ENCODE measurements at places on chromosomes 3 and 15.

- no peak for DNase-seq
Measured at GRCh38 chr15:45495588-45495987, 27.0 kb downstream of the SLC30A4 start.

GRCh38 chr15:47756872-47757271 is 39.6 kb downstream of the SEMA6D start:
- DNase-seq = no peak

DNA sequence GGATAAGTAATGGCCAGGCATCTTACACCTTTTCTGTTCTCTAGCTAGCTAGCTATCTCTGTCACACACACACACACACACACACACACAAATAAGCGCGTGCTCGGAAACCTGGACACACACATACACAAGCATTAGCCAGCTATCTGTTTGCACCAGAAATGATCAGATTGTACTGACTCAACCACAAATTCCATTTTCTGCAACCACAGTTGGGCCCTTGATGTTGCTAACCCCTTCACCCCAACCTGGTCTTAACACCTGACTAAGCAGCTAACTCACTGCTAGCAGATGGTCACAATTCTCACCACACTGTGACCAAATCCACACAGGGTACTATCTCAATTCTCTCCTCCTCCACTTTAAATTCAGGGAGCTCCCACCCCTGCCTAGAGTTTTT is 183.0 kb upstream of the THBS1 start:
- DNase-seq = no peak

- no peak for DNase-seq
Measured at GRCh38 chr3:85007195-85008094, 48.7 kb downstream of the CADM2 start.

GRCh38 chr15:90762109-90762508 is 45.0 kb downstream of the BLM start:
- no peak for DNase-seq

DNA sequence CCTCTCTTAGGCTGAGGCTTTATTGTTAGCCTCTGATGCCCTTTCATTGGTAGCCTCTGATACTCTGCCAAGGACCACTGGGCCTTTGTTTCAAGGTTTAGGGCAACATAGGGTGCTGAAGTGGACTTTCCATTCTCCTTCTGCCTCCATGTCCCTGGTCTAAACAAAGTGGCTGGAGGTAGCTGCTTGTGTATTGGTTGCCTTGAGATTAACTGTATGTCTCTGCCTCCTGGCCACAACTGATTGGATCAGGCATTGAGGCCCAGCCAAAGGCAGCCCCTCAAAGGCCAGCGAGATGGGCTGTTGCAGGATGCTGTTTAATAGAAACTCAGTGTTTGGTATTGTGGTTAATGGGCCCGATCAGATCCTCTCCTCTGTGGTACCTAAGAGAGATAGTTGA is 77.9 kb upstream of the PRR23C start:
- no peak for DNase-seq

- no peak for DNase-seq
Measured at GRCh38 chr3:34066328-34066727, 267.9 kb downstream of the PDCD6IP start.

DNA sequence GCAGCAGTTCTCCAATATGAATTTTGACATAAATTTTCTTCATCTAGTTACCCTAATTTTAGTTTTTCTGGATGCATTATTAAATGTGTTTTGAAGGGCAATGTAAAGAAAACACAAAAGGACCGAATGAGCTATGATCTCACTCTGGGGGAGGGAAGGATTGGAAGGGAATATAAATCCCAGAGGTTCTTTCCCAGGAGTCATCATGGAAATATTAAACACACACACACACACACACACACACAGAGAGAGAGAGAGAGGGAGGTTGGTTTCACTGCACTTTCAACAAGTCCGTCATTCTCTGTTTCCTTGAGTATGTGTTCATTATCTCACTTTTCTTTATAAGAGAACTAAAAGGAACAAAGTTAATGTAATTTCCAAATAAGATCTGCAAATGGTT is 70.7 kb upstream of the DCBLD2 start:
- DNase-seq = no peak

- DNase-seq = no peak
Measured at GRCh38 chr3:63661242-63661641, 8.8 kb downstream of the SNTN start.

GRCh38 chr3:19559724-19560442 is 374.1 kb downstream of the EFHB start:
- no peak for DNase-seq

- no peak for DNase-seq
Measured at GRCh38 chr15:61794881-61795280, 265.4 kb downstream of the VPS13C start.

DNA sequence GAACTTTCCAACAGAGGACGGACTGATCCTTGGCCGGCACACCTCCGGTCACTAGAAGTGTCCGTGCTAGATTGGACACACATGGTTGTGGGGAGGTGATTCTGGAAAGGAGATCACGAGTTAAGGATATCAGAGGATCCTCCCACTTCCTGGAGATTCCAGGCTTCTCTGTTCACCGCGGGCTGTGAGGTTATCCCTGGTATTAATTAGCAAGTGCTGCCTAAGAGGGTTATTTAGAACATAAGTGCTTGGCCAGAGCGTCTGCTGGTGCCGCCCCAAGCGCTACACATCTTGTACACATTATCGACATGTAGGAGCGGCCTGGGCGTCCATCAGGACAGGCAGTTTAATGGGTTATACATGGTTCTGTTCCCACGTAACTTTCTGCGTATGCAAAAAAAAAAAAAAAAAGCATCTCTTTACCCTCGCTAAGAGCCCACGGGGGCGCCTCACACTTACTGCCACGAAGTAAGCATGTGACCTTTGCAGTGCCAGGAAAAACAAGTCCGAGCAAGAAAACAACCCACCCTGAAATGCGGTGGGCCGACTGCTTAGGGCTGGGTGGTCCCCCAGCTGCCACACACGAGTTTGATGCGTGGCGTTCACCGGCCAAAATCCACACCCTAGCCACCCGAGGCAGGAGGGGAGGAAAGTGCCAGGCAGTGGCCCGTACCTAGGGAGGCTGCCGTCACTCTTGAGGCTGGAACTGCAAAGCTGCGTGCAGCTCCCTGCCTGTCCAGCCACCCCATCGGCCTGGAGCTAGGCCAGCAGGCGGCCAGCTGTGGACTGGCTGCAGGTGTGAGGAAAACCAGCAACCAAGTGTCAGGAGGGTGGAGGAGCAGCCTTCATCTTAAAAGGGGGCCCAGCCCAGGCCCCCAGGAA is 78.0 kb downstream of the CPN2 start:
- DNase-seq = no peak

DNA sequence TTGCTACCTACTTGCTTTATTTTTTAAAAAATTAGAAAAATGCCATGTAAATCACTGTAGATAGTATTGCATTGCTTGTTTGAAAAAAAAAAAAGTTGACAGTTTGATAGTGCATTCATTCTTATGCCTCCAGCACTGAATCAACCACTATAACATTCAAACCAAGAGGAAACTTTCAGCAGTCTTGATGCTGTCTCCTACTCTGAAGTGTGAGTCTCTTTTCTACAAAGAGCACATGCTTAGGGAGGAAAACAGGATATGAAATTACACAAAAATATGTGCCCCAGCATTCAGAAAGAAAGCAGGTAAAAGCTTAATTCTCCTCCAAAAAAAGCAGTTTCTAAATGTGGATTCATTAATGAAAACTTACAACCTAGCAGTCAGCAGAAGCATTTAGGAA is 78.3 kb downstream of the ZBTB20 start:
- DNase-seq = no peak

GRCh38 chr15:63052961-63053698 is 10.6 kb downstream of the TPM1 start:
- no peak for DNase-seq

DNA sequence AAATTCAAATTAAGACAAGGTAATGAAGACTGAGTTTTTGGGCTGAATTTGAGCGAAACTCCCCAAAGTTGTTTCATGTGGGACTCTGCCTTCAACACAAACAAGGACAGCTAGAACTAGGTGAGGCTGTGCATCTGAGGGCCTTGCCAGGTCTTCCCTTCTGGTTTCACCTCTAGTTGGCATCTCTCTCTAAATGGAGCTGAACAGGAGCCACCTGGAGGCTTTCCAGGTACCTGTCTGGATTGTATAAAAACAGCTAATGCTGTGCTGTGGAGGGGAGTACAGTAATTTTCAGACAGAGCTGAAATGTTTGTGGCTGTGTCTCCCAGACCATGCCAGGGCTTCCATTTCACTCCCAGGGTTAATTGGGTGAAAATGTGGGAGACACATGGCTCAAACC is 27.1 kb downstream of the TRIM71 start:
- DNase-seq = no peak

GRCh38 chr3:176321099-176321498 is 876.2 kb downstream of the TBL1XR1 start:
- no peak for DNase-seq

DNA sequence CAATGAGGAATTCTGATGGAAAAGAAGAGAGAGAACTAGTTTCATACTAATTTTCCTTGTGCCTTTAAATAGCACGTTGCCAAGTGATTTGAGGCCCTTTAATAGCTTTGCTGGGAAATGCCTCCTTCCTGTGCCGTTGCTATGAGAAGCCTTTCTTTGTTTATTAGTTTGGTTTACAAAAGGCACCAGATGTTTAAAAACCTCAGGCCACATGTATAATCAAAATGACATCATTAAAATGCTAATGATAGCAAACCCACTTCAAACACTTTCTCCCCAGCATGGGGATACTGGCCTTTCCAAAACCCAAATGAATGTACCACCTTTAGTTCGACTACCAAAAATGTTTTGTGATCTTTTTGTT is 50.0 kb upstream of the TBC1D23 start:
- DNase-seq = no peak

DNA sequence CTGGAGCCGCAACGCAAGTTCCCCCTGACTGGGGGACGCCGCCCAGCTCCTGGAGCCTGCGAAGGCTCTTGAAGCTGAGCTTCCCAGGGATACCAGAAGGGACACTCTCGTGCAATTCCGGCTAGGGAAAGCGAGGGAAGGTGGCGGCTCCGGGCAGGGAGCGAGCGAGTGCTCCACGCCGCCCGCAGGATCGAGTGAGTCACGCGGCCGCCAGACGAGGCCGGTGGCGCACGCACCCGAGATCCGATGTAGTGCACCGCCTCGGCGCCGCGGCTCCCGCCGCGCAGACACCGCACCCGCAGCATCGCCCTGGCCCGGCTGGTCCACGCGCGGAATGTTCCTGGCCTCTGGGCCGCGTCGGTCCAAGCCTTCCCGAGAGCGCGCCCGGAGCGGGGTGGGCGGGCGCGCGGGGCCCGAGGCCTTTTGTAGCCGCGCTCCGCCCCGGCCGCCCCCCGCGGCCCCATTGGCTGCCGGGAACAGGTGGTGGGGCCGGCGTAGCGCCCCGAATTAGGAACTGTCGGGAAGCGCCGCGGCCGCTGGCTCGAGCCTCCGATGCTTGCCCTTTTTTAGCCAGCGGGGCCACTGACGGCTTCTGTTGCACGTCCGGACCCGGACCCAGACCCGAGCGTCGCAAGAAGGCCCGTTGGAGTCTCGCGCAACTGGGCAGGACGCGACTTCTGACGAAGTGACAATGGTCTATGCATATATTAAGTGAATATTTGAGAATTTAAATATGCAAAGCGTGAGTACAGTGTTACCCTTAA is at the start of gene GATM:
TSS of gene GATM (minus strand) at position 396 of the 764 bp plus-strand sequence. CDS start at position 305, 91 bp downstream.
- DNase-seq = peak; percentile 51

DNA sequence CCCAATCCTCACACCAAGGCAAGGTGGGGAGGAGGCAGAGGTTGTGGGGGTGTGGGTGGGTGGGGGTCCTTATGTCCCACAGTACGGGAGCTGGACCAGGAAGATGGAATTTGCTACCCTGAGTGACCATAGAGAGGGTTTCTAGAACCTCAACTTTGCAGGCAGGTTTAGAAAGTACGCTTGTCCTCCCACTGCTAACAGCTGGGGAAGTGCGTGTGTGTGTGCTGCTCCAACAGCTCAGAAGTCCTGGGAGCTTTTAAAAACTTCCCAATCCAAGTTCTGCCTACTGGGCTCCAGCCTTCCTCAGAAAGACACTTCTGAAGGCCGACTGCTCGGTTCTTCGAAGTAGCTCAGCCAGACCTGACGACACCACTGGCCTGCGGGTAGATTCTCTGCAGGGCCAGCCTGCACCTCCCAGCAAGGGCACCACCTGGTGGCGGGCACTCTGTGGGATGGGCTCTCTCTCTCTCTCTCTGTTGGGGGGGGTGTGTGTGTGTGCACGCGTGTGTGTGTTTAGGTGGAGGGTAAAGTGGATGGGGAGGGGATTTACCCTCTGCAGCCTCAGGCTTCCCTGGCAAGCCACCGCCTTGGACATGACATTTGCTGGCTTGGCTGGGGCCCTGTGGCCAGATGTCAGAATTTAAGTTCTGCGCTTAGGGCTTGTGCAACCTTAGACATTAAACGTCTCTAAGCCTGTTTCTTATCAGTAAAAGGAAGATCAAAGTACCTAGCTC is 15.6 kb downstream of the TMEM158 start:
- peak; percentile 19 for DNase-seq

DNA sequence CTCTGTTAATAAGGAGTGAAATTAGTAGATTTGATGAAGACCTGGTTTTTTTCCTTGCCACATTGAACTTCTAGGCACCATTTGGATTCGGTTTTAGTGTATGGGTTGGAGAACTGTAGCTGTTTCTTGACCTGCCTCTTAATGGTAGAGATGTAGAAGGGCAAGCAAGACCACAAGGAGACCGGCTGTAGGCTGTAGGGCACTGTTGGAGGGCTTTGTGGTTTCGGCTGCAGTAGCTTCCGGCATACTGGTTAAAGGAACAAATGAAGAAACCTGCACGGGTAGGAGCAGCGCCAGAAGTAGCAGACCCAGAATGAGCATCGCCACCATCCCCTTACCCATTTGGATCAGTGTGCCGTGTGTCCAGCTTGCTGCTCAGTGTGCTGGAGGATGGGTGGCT is 7.9 kb downstream of the PCLAF start:
- DNase-seq = no peak

DNA sequence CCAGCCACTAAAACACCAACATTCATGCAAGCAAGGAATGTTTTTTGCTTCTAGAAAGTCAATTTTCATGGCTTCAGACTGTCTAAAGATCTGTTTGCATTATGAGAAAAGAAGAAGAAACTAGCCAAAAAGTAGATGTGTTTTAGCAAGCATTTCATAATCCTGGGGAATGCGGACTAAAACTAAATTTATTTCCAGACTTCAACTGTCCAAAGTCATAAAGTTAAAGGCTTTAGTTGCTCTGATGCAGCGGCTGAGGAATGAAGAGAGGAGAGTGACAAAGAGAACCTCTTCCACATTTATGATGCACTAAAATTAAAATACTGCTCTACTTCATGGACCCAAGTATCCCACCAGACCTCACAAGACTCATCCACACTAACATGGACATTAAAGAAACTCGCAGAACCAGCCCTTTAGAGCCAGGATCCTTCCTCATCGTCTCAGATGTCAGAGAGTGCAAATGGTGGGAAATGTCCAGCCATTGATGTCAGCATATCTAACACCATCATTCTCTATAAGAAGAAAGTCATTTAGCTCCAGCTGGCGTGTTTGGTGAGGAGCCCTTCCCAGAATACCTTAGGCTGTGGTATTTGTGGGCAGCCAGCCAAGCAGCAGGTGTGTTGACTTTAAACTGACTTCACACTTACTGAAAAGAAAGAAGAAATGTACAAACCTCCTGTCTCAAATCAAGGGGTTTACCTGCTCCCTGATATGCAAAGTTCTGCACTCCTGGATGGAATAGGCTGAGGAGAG is 17.4 kb downstream of the FYCO1 start:
- DNase-seq = no peak

GRCh38 chr3:137647179-137647578 is 116.9 kb upstream of the SOX14 start:
- DNase-seq = no peak
